ENCODE measurements at places on chromosomes 7 and 10.

- no peak for DNase-seq
Measured at GRCh38 chr7:130367088-130367755, 13.1 kb upstream of the CPA1 start.

DNA sequence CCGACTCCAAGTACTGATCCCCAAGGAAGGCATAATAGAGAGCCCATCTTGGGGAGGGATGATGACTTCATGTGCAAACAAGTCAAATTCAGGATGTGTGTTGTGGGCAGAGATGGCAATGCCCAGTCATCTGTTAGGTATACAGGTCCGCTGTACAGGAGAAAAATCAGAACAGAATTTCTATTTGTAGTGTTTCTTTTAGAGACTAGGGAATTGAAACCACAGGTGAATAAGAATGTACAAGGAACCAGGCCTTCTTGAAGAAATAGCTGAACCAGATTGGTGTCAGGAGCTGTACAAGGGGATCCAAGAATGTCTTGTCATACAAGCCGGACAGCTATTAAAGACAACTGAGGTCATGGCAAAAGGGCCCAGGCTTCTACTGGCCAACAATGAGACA, 147.9 kb downstream of the PFKFB3 start:
- no peak for DNase-seq

DNA sequence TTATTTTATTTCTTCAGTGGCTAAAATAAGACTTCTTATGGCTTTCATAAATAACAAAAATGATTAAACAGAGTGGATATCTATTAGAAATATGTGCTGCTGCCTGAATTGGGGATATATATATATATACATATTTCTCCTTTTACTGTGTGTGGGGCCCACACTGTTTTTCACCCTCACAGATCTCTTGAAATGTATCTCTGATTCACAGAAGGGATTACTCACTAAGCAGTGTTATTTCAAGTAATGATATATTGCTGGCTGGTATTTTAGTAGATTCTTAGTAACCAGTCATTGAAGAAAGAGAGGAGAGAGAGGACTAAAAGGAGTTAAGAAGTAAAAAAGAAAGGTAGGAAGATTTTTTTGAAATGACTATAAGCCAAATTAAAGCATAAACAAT, 308.6 kb upstream of the NRP1 start:
- no peak for DNase-seq

GRCh38 chr7:83807774-83808173, 158.8 kb upstream of the SEMA3E start:
- no peak for DNase-seq

DNA sequence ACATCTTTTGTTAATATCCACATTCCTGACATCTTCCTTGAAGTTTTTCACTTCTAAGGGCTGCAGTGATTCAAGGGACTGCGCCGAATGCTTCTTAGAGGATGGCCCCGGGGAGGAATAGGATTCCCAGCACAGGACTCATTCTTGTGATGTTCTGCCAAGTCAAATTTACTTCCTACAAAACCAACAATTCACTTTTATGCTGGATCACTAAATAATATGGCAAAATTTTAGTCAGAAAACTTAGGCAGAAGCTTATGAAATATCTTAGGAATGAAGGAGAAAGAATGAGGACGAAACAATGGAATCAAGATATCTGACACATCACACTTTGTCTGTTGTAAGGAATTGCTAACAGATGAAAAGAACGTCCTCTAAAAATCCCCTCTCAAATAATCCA, 151.5 kb downstream of the JAZF1 start:
- no peak for DNase-seq

DNA sequence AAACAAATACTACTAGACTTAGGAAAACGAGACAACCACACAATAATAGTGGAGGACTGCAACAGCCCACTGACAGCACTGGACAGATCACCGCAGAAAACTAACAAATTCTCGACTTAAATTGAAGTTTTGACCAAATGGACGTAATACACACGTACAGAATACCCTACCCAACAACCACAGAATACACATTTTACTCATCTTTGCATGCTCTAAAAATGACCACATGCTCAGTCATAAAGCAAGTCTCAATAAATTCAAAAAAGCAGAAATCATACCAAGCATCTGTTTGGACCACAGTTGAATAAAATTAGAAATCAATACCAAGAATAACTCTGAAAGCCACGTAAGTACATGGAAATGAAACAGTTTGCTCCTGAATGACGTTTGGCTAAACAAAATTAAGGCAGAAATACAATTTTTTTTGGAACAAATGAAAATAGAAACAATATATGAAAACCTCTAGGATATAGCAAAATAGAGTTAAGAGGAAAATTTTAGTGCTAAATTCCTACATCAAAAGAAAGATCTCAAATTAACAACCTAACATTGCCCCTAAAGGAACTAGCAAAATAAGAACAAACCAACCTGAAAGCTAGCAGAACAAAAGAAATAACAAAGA, 30.6 kb downstream of the MAPK8 start:
- DNase-seq: no peak

DNA sequence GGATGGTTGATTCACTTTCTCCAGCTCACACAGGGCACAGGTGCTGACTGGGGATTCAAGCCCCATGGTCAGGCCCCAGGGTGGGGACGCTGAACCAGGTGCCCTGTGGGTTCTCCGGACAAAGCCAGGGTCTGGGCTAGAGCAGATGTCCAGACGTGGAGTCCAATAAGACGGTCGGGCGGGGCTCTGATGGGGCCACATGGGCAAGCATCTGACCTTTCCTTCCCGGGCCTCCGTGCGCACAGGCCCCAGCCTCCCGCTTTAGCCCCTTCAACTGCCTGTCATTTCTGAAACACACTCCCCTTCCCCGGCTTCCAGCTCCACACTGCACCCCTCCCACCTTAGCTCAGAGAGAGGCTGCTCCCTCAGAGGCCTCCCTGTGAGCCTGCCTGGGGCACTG, 153.0 kb upstream of the PPP2R2D start:
- no peak for DNase-seq

DNA sequence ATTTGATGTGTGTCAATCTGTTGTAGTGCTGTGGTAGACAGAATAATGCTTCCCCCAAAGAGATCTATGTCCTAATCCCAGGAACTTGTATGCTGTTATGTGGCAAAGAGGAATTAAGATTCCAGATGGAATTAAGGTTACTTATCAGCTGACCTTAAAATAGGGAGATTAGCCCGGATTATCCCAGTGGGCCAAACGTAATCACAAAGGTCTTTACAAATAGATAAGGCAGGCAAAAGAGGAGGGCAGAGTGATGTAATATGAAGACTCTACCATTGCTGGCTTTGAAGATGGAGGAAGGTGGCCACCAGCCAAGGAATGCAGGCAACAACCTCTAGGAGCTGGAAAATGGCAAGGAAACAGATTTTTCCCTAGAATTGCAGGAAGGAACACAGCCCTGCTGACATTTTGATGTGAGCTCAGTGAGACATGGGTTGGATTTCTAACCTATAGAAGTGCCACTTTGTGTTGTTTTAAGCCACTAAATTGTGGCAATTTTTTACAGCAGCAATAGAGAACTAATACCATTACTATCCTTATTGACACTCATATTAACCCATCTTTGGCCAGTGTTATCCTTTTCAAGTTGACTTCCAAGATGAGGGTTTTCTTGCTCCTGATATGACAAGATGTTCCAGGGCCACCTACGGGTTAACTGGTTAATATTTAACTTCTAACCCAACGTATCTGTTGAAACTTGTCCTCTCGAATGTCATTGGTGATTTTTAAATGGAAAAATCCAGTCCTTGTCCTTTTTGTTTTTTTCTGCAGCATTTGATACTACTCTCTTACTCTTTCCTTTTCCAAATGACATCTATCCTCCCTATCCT, 29.3 kb downstream of the CYCS start:
- DNase-seq: no peak

GRCh38 chr10:132986576-132986975, 44.2 kb upstream of the CFAP46 start:
- DNase-seq: no peak

DNA sequence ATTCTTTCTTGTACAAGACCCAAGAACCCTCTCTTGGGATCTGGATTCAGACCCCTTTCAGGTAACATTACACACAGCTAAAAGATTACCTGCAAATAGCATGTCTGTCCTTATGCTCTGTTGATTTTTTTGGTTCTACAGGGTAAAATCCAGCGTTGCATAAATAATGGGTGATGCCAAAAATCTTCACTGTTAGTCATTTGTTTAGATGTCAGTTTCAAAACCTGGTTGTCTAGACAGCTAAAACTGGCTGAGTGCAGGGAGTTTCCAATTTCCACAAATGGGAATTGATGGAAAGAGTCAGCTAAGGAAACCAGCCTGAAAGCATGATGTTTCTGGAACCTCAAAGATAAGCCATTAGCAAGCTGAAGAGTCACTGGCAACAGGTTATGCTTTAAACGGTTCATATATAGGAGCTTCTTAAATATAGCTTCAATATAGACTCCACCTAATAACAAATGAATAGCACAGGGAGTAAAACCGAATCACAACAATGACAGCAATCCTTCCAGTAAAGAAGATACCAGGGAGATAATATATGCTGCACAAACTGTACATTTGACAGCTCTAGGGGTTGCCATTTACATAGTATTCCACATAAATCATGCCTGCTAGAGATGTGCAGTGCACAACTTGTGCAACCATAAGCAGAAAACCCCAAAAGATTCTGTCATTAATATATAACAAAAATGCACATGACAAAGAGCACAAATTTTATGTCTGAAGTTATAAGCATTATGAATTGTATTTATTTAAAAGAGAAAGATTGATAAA, 20.4 kb downstream of the CCDC71L start:
- DNase-seq: no peak

GRCh38 chr10:112957640-112958092, 7.6 kb downstream of the TCF7L2 start:
- no peak for DNase-seq

- DNase-seq: no peak
Measured at GRCh38 chr7:123319911-123320310, 120.1 kb upstream of the SLC13A1 start.

GRCh38 chr10:23338155-23338828, 6.3 kb downstream of the C10orf67 start:
- DNase-seq: no peak

DNA sequence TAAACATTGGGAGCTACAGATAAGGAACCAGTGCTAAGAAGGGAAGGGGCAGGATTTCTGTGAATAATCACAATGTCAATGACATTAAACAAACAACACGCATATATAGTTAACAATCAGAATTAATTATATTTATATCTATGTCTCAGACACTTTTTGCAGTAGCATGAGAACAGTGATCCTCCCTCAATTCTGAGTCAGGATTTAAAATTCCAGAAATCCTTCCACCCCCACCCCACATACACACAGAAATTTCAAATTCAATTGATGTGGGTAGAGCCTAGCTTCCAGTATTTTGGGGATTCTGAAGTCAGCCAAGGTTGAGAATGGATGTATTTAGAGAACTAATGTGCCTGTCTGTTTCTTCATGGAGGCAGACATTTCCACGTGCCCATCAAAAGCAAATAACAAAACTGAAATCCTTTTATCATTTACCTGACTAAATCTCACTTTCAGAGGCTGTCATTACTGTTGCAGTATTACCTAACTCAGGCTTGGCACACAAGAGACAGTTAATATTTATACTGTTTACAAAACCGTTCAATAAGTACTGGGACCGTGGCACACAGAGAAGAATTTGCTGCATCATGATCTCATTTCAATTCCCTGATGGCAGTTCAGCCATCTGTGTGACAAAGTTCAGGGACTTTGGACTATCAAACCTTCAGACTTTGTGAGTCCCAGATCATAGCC, 116.6 kb upstream of the PALS2 start:
- no peak for DNase-seq

GRCh38 chr10:126043389-126043788, 147.0 kb downstream of the FANK1 start:
- no peak for DNase-seq

- no peak for DNase-seq
Measured at GRCh38 chr10:71187600-71187999, 24.8 kb upstream of the UNC5B start.

DNA sequence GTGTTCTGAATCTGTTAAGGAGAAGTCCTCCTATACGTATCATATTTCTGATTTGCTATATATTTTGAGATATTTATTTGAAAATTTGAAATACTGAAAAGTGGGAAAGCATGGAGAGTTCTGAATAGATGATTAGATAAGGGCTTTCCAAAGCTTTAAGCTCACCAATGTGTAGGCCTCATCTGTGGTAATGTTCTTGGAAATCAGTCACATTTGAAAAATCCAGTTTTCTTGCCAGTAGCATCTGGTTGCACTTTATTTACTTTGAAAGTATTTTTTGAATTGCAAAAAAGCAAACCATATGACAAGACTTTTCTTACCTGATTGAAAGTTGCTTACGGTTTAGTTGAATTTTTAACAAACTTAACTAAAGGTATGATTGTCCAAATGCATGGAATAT, 21.7 kb downstream of the ADD3 start:
- DNase-seq: no peak

Data from esophagus squamous epithelium (tissue), 5 donors.